ENCODE measurements at places on chromosomes 1 and 21. TPM values are rescaled to one million over a fixed set of nuclear protein-coding genes. Genes with fewer than 3 reads are reported as not detected.

Gene OR10J1
- not detected for total RNA-seq

Gene CSMD2
- total RNA-seq = under 0.01 TPM

Gene VSIG8
- not detected for total RNA-seq

DNA sequence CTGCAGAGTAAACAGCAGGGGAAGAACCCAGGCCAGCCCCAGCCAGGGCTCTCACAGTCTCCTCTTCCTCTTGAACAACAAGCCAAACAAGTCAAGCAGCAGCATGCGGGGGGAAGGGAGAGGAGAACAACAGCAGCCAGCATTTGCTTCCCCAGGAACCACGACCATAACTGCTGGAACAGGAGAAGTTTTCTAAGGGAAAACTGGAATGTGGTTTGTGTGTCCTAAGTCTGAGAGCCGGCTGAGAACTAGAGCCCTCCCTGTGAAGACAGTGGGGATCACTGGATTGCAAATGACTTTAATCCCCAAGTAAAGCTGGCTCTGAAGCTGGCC, 48.2 kb downstream of the COQ8A start:
- DNase-seq = no peak

DNA sequence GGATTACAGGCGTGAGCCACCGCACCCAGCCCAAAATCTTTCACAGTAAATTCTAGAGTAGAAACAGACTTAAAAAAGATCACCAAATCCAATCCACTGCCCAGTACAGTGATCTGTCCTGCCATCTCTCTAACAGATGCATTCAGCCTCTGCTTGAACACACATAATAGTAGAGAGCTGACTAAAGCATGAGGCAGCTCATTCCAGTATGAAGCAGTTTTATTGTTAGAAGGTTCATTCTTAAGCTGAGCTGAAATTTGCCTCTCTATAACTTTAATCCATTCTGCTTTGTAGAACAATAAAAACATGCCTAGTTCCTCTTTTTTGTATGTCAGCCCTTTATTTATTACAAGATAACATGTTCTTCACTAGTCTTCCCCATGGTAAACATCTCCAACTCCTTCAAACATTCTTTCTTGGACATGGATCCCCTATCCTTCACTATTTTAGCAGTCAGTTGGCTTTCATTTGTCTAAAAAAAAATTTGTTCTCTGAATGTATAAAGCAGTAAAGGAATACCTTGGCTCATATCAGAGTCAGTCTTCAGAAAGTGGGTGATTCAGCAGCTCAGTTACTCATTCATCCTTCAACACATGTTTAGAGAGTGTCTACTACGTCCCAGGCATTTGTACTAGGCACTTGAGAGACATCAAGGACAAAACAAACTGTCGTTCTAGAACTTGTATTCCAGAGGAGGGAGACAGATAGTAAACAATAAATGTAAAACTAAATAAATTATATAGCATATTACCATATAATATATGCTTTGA, 10.7 kb upstream of the PTBP2 start:
- no peak for DNase-seq

DNA sequence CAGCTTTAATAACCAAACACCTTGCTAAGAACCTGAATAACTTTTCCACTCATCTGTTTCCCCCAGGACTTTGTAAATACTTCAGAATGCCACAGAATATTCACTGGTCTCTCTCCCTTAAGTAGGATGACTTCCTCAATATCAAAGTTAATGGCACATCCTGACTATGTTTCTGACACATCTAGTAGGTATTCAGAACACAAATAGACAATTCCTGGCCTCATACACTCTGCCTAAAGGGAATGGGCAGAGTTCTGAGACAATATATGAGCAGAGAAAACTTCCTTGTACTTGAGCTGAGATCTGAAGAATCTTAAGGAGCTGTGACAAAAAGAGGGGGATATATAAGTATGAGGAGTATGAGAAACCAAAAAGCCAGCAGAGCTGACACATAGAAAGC, 34.8 kb downstream of the ANKRD13C start:
- DNase-seq = no peak

- DNase-seq = no peak
These were observed 424.9 kb downstream of the ADGRL2 start for GRCh38 chr1:82225421-82226185.
